ENCODE measurements at places on chromosomes 5 and 9.

DNA sequence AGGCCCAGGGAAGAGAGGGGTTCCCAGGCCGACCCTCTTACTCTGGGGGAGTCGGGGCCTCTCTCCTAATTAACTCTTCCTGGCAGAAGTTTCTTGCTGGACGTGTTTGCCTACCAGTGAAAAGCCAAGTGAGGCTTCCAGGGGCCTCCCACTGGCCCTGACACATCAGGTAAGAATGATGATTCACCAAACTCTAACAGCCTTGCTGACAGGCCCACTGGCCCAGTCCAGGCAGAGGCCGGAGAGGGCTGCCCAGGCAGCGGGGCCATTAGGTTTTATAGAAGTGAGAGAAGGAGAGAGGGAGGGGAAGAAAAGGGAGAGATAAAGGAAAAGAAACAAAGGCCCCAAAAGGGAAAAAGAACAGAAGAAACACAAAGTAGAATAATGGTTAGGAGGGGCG lies 50.8 kb upstream of the FOXE1 start:
- DNase-seq: no peak

DNA sequence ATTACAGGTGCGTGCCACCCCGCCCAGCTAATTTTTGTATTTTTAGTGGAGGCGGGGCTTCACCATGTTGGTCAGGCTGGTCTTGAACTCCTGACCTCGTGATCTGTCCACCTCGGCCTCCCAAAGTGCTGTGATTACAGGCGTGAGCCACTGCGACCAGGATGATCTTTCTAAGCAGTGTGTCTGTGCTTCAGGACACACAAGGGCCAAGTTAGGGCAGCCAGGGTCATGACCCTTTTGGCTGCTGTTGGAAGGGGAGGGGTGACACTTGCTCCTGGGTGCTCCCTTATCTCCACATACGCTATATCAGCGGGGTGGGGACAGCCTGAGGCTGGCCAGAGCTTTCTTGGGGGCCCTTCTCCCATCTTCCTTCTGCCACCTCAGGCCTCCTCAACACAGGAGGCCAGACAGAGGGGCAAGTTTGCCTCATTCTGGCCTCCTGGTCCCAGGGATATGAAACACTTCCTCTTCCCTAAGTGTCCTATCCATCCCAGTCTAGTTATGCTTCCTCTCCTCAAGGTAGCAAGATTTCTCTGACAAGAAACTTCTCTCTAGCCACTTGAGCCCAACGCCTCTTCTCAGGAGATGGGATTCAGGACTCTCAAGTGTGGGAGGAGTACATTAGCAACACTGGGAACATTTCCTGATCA lies 1.9 kb upstream of the ZNF79 start:
- DNase-seq: no peak

GRCh38 chr5:139975306-139975705 lies 67.8 kb downstream of the NRG2 start:
- no peak for DNase-seq

DNA sequence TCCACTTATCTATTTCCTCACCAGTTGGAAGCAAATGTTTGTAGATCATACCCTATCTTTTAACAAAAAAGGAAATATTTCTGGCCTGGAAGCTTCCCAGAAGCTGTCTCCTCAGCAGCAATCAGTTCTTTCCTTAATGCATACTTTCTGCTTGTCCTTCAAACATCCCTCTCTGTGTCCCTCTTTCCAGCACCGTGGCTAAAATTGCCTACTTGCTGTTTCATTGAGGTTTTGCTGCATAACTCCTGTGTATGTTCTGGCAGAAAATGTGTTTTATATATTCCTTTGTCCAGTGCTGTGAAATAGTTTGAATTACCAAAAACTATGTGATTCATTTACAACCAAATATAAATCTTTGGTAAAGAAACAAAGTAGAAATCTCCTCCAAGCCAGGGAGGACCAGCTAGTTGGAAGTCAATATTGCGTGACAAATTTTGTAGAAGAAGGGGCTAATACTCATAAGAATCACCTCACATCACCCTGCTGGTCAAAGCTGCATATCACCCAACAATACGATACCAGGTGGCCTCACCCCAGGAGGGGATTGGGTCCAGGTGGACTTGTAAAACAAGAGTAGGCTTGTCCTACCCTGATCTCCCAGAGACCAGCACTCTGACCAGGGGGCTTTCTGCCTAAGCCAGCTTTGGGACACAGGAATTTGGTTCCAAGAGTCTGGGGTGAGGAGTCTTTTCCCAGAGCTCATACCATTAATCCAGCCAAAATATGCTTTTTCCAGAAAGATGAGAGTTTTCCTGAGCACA lies 198.4 kb upstream of the SNX2 start:
- DNase-seq: no peak

GRCh38 chr9:107592424-107592823 lies 102.9 kb upstream of the KLF4 start:
- no peak for DNase-seq

DNA sequence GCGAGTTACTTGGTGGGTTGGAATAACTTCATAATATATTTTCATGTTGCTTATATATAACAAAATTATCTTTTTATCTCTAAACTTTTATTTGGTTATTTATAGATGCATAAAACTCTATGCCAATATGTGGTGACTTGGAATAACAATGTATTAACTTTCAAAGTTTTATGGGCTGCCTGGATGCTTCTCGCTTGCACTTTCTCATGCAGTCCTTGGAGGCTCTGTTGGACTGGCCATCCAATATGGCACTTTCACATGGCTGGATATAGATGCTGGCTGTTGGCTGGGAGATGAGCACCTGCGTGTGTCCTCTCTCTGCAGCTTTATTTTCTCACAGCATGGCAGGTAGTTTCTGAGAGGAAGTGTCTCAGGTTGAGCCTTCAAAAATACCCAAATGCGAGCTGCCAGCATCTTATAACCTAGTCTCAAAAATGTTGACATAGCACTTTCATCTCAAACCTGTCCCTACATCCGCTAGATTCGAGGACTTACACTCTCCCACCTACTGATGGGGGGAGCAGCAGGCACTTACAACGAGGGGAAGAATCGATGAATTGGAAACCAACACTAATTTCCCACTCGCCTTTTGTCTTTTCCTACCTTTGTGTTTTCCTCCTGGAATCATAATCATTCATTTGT lies 48.3 kb upstream of the SMARCA2 start:
- no peak for DNase-seq

Measured in right forelimb (tissue), 1 donor.